Activated CD4-positive, alpha-beta T cell treated with anti-CD3 and anti-CD28 coated beads, Interleukin-2, amount 50 U/mL, for 48 hours (primary cell): ENCODE measurements at places on chromosomes 1 and 21.

DNA sequence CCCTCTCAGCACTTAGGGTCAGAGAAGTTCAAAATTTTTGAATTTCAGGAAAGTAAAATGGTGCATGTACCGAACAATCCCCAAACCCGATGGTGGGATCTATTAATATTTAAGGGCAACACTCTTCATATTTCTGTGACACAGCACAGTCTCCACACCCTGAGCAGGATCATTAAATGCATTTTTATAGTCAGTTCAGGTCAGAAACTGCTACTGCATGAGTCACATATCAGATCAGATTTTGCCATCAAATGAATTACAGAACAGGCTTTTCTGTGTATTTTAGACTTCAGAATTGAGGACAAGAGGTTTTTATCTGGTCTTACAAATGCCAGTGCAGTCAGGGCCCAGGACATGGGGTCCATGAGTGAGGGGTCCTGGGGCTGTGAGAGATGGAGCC is 79.2 kb downstream of the RIPK4 start:
- no peak for DNase-seq

- no peak for DNase-seq
Observed at GRCh38 chr1:31238986-31239613, 587 bp downstream of the NKAIN1 start.

- no peak for DNase-seq
Observed at GRCh38 chr1:198238121-198238520, 81.3 kb downstream of the NEK7 start.

- DNase-seq = no peak
Observed at GRCh38 chr1:181016563-181016962, 6.1 kb downstream of the STX6 start.

DNA sequence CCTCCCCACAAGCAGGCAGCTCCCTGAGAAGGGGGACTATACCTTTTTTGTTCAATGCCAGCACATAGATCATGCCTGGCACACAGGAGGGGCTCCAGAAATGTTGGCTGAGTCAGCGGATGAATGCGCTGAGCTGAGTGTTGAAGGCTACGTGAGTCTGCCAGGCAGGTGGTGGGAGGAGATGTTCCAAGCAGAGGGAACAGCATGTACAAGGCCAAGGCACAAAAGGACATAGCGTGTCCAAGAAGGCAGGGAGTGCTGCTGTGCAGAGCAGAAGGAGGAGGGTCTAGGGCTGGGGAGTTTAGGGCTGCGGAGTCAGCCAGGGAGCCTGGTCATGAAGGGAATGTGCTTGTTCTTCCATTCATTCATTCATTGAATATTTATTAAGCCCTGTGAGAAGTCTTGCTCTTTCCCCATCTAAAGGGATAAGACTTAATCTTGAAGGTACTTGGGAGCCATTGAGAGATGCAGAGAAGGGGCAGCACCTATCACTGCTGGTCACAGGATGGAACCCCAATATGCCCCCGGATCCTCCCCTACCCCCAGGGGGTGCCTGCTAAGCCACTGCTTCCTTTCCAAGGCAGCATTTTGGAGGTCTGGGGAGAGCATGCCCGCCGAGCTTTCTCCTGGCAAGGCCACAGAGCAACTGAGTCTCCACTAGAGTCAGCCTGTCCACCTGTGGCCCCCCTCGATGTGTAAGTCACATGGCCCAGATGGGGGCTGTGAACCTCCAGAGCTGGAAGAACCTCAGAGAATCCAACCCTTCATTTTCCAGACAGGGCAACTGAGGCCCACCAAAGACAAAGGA is 31.2 kb upstream of the LAPTM5 start:
- no peak for DNase-seq

DNA sequence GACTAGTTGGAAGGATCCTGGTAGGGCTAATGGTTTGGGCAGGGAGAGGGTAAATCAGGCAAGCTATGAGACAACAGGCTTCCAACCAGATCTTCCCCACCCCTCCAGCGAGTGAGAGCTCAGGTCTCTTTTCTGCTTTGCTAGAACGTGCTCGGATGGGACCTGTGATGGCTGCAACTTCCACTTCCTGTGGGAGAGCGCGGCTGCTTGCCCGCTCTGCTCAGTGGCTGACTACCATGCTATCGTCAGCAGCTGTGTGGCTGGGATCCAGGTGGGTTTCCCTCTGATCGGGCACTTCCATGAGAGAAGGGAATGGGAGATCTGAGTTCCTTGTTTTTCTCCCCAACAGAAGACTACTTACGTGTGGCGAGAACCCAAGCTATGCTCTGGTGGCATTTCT is 14.0 kb upstream of the SARS1 start:
- DNase-seq = no peak

GRCh38 chr1:74486036-74486435 is 26.4 kb downstream of the LRRC53 start:
- DNase-seq = no peak

- DNase-seq = no peak
Observed at GRCh38 chr1:234777856-234778220, 167.9 kb upstream of the IRF2BP2 start.

GRCh38 chr1:228219245-228219961 is 11.6 kb downstream of the OBSCN start:
- no peak for DNase-seq

GRCh38 chr1:211529453-211529852 is 37.5 kb upstream of the RD3 start:
- no peak for DNase-seq

- peak; percentile 45 for DNase-seq
Observed at GRCh38 chr1:113811156-113811887, 954 bp downstream of the RSBN1 start.

GRCh38 chr1:227541129-227541528 is 22.2 kb upstream of the ZNF678 start:
- DNase-seq = no peak

DNA sequence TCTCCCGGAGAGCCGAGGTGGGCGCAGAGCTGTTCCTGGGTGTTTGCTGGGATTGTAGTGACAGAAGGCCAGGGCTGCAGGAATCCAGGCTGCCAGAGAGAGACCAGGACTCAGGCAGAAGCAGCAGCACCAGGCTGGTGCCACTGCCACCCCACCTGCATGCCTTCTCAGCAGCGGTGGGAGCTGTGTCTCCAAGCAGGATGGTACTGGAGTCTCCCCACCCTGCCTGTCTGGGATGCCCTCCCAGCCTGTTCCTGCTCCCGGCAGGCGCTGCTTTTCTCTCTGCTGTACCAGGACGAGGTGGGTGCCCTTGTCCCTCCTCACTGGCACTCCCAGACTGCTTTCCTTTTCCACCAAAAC is 4.5 kb upstream of the HES4 start:
- DNase-seq = no peak

- no peak for DNase-seq
Observed at GRCh38 chr1:94434365-94435045, 16.3 kb downstream of the ABCD3 start.

DNA sequence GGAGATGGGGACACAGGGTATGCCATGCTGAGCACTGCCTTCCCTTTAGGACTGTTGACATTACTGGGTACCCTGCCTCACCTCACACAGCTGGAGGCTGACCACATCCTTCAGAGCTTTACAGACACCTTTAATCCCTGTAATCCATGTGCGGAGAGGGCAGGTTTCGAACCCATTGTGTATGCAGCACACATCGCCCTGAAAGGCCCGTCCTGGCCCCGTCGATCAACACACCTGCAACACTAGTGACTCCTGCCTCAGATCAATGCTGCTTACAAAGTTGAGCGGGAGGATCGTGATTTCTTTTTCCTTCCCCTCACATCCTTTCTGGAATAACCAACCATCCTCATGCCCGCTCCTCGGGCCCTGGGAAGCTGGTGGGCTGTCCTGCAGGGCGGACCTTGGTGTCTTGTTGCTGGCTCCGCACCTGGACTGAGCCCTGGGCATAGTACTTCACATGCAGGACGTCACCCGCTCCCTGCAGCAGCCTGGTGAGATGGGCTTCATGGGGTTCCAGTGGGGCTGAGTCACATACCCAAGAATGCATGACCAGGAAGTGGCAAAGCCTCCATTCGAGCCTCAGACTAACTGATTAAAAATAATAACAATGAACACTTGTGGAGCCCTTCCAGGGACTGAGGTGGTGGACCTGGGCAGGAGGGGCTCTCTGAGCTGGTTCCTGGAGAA is 403.6 kb downstream of the PTPRU start:
- DNase-seq = no peak

- no peak for DNase-seq
Observed at GRCh38 chr1:218402786-218403120, 57.6 kb downstream of the TGFB2 start.

DNA sequence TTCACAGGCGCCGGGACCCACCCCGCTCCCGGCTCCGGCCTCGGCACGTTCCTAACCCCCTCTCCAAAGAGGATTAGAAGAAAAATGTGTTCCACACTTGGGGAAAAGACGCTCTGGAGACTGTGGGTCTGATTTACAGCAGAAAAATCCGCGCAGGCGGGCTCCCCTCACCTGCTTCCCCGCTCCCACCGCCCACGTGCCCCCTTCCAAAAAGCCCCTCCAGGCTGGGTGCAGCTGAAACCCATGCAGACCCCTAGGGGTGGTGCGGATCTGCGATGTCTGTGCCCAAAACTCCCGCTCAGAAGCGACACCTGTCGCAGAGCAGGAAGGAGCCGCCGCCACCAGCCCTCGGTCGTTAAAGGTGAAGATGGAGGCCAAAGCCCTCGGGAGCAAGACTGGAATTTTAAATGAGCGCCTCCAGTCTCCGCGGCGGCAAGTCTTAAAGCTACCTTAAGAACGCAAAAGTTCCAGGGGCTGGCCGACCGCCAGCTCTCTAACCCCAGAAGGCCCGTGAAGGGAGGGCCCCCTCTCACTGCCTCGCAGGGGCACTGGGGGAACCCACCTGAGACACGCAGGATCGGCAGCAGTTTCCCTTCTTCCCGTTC is 688 bp upstream of the CHD5 start:
- no peak for DNase-seq

DNA sequence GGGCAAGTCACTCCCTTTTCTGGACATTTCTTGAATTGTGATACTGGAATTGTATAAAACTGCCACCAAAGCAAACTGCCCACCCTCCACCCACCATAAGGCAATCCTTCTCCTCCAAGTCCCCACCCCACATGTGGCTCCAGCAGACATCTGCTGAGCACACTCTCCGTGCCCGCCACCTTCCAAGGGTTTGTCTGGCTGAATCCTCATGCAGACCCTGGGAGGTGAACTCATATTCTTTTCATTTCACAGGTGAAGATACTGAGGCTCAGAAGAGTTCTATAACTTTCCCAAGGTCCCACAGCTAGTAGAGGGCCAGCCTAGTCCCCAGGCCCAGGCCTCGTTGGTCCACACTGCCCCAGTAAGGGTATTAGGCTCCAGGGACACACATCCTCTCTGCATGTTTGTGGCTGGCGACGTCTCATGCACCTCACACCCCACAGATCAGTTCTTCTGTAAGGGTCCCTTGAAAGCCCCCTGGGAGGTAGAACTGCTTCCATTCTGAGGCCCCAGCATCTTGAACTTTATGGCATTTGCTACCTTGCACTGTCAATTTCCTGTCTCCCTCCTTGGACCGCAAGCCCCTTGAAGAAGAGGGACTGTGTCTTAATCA is 14.1 kb downstream of the CNTN2 start:
- no peak for DNase-seq

DNA sequence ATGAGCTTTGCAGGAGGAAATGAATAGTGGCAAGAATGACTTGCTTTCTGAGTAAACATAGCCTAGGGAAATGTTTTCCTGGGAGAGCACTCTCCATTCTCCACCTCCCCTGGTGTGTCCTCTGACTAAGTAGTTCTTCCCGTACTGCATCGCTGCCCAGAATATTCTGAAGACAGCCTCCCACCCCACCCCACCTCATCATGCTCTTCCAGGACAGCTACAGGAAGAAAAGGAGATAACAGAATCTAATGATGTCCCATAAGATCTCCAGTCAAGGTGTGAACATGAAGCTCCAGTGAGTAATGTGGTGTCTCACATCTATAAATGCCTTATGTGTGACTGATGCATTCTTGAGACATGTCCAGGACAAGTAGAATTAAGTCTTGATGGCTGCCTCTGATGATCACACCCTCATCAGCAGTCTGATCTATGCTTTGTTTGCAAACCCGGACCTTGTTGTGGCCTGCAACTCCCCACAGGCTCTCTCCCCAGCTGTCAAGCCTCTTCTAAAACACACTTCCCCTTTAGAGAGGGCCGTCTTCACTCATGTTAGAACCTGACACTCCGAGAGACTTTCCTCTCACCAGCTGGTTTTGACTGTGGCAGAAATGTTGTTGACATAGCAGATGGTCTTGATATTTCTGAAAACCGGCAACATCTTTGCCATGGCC is 183.0 kb downstream of the CYYR1 start:
- DNase-seq = no peak

- no peak for DNase-seq
Observed at GRCh38 chr1:203549309-203549708, 55.4 kb downstream of the OPTC start.

DNA sequence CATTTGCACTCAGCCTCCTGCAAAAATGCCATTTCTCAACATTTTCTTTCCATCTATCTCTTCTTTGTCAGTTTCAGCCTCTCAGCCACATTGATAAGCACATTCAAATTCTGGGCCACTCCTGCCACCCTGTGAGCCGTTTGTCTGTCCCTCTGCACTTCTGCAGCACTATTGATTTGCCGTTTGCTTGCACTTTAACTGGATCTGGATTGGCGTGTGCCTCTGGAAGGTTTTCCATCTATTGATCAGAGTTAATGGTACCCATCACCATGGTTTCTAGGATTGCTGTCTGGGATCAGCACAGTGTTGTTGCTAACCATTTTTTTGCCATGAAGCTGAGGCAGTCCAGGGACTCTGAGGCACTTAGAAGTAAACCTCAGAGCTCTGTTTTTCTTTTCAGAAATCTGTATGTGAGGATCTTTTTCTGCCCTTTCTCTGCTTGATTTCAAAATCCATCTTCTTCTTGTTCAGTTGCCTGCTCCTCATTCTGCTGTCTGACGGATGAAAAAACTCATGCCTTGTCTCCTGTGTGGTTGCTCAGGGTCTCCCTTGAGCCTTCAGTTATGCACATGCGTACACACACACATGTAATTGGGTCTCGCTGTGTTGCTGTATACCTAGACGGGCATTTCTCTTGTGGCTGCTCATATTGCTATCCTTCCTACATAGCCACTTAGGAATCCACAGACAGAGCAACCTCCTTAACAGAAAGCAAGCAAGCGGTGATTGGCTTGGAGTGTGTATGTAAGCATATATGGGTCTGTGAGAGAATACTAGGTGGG is 67.9 kb downstream of the NOS1AP start:
- DNase-seq = no peak

DNA sequence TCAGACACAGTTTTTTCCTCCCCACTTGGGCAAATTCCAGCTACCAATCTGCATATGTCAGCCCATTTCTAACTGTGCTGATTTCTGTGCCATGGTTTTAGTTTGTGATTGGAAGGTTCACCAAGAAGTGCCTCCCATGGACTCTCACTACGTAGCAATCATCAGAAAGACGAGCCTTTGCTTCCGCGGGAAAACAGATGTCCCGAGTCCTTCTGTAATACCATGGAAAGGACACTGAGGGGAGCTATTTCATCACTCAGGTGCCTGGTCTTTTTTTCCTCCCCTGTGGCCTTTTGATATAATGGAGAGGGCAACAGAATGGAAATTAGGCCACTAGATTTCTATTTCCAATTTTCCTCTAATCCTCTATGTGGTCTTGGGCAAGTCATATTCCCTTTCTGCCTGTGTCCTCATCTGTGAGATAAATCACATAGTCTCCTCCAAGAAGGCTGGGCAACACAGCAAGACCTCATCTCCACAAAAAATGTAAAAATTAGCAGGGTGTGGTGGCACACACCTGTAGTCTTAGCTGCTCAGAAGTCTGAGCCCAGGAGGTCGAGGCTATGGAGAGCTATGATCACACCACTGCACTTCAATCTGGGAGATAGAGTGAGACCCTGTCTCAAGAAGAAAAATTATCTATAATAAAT is 24.8 kb downstream of the LEMD1 start:
- peak; percentile 18 for DNase-seq
